ENCODE measurements at places on chromosomes 5 and 9.

DNA sequence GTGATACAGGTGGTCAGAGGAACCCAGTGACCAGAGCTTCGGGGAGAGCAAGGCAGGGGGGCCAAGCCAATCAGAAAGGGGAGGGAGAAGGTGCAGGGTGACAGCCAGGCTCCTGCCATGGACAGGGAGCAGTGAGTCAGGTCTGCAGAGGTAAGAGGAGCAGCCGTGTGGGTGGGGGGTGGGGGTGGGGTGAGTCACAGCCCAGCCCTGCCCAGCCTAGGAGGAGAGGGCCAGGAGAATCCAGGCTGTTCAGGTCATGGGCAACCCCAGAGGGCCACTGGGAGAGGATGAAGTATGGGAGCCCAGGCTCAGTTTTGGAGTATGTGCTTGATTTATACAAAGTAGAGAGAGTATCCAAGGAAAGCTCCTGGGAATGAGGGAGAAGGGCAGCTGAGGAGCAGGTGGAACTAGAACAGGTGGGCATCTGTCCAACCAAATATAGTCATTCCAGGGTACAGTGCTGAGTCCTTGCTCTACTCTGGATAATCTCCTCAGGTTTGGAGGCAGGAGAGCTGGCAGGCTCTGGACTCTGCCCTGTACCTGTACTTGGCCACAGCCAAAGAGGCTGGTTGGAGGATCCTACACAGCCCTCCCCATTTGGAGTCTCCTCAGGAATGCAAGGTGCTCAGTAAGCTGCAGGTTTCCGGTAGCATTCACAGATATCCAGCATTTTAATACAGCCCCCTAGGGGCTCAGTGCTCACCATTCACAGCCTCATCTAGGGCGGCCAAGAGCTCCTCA, 1.6 kb downstream of the HBEGF start:
- DNase-seq: no peak

DNA sequence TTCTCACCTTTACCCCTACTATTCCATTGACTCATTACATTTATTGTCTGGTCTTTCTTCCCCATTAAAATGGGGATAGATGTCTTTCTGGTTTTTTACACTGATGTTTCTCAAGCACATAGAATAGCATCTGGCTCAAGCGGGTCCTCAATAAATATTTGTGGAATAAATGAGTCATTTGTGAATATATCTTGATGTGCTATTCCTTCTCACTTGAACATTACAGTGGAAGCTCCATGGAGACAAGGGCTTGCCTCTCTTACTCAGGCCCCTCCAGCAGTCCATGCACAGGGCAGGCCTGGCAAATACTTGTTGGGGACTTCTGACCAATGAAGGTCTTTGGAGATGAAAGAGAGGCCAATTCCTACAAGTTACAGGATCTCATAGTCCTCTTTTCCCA, 151.7 kb upstream of the TAS2R1 start:
- no peak for DNase-seq

DNA sequence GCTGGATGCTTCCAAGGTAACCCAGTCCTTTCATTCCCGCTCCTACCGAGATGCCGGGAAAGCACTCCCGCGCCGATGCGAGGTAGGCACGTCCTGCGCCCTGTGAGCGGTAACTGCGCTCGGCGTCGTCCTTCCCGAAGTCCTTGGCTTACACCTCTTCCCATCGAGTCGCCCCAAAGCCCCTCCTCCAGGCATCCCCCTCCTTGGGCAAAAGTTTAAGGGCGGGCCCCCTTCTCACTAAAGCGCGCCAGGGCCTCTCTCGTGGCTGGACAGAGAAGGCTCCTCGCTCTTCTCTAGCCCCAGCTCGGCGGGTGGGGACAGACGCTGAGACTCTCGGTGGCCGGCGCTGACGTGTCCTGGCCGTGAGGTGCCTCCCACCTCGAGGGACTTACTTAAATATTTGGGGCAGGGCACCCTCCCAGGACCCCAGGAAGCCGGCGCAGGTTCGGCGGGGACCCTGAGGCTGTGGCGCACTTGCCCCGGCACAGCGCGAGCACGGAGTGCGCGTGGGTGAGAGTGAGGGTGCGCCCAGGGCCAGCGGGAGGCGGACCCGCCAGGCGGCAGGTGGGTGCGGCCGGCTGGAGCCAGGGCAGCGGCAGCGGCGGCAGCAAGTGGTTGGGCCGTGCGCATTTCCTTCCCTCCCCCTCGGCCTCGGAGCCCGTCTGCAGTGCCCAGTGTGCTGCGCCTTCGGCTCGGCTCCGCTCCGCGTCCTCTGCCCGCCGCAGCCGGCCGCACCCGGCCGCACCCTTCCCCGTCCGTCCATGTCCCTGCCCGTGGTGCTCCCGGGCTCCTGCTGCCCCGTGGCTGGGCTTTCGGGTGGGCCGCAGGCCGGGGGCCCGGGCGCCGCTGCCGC, at the start of gene ENTREP1:
ENTREP1 (plus strand) TSS at position 667 of the 853 bp plus-strand sequence; CDS start at position 762, 95 bp downstream.
- DNase-seq: no peak

DNA sequence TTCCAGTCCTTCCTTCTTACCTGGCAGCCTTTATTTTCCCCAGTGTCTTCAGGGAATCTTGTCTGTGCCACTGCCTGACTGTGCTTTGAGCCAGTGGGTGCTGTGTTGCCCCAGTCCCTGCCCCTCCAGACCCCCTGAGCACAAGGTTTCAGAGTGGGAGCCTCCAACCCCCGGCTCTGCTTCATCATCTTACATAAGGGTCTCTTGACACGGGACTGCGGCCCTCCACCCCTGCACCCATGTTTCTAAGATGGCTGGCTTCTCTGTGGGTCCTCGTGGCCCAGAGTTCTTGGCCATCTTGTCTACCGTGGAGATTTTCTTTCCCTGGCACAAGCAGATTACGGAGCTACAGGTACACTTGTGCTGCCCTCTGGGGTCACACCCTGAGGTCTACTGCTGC, 194.1 kb downstream of the CACNA1B start:
- DNase-seq: no peak

DNA sequence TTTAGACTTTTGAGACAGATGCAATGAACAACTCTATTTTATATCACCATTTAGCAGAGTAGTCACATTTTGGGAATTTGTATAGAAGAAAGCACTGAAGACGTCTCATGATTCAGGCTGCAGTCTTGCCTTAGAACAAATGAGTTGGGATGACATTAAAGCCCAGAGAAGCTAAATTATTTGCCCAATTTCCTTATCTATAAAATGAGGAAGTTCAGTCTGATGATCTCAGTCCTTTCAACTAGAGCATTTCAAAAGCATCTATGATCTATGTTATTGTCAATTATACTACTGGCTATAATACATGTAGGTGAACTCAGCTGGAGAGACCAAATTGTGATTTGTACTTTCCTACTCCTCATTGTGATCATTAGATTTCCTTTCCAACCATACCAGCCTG, 154.1 kb downstream of the OSTF1 start:
- DNase-seq: peak; percentile 43

- DNase-seq: peak; percentile 84
Measured at GRCh38 chr5:56070851-56071465, 76.2 kb upstream of the IL6ST start.

DNA sequence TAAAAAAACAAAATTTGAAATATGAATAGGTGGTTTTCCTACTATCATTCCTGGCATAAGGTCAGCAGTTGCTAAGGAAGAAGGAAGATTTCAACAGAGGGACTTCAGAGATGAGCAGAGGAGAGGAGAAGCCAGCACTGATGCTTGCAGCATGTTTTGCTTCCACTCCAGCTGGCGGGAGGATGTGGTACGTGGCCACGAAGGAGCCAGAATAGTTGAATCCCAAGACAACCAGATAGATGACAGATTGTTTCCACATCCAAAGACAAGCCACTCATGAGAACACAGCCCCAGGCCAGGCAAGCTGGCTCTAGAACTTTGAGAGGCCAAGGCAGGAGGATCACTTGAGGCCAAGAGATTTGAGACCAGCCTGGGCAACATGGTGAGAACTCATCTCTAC, 15.1 kb downstream of the TIMD4 start:
- peak; percentile 36 for DNase-seq

- no peak for DNase-seq
Measured at GRCh38 chr5:172145870-172146747, 41.9 kb downstream of the STK10 start.

DNA sequence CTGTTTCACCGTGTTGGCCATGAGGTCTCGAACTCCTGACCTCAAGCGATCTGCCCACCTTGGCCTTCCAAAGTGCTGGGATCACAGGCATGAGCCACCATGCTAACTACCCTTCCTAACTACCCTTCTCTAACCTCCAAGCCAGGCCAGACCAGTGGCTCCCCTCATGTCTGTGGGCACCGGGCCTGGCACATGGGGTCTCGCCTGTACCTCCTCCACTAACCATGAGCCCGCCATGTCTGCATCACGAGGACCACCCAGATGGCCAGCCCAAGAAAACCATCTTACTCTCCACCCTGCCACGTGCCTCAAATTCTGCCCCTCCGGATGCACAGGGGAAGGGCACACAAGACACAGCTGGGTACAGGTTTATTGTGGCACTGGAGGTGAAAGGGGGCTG, 9.6 kb upstream of the DBN1 start:
- no peak for DNase-seq

DNA sequence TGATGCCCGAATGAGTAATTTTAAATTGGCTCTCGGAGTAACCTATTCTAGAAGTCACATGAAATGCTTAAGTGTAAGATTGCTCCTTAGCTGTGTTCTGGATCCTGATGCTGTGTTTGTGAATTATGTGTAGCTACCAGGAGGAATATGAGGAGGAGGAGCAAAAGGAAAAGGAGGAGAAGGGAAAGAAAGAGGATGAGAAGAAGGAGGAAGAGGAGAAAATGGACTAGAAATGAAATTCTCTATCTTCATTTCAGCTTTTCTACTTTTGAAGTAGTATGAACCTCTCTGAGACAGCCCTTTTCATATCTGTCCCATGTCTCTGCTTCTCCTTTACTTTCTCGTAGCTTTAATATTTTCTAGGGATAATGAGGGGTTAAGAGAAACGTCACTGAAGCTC, 119.4 kb upstream of the ACTBL2 start:
- DNase-seq: no peak

DNA sequence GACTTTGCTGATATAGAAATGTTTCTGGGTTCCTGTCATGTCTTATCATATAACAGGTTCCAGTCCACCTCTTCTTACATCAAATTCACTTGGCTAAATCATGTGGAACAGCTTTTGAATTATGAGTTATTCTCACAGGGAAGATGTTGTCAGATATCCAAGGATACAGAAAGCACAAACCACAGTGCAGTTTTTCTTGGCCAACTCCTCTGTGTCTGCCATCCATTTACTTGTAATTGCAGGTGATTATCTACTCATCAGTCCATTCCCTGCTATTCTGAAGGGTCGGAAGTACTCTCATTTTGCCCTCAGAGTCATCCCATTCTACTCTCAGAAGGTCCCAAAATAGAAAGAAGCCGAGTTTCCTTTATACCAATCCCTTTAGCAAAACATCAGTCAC, 10.0 kb downstream of the MARCHF11 start:
- DNase-seq: no peak

DNA sequence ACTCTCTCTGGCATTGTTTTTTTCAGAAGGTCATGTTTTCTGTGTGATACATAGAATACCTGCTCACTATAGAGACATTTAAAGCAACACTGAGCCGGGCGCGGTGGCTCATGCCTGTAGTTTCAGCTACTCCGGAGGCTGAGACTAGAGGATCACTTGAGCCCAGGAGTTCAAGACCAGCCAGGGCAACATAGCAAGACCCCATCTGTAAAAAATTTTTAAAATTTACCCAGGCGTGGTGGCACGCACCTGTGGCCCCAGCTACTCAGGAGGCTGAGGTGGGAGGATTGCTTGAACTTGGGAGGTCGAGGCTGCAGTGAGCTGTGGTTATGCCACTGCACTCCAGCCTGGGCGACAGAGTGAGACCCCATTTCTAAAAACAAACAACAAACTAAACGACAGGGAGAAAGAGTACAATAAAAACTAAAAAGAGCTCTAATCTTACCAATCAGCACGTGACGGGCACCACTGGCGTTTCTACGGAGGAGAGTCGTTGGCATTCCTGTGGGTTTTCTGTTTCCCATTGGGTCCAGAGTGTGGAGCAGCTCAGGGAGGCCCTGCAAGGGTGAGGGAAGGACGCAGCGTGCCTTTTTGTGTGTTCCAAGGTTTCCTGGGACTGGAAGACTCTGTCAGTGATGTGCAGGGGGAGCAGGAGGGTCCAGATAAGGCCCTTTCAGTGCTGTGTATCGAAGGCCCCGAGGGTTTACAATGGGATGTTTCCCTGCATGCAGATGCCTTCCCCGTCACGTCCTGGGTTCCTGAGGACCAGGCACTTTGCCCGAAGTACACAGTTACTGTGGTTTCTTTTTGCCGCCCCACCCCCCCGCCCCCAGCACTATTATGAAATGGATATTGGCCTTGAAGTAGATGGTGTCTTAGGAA, 7.2 kb upstream of the RNU6ATAC start:
- DNase-seq: no peak

GRCh38 chr5:17761326-17761725, 127.1 kb downstream of the TAF11L14 start:
- DNase-seq: no peak

DNA sequence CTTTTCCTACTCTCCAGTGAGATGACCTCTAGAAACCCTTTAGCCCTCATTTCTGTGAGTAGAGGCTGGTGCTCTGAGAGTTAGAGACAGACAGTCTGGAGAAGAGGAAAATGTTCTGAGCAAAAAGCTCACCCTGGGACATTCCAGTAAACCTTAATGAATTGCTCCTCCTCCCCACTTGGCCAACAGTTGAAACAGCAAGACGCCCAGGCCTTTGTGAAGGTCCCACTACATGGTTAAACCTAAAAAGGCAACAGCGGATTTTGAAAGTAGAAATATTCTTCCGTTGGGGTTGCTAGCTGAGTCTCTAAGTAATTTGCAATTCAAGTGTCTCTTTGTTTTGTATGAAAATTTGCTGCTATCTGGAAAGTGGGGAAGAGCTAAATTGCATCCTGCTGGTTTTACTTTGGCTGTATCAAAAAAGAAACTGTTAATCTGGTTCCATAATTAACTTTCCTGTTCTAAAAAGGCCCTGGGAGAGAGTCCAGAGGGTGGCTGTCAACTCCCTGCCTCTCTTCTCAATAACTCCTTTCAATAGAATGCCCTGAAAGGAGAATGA, 63.8 kb downstream of the ATP10B start:
- DNase-seq: no peak

DNA sequence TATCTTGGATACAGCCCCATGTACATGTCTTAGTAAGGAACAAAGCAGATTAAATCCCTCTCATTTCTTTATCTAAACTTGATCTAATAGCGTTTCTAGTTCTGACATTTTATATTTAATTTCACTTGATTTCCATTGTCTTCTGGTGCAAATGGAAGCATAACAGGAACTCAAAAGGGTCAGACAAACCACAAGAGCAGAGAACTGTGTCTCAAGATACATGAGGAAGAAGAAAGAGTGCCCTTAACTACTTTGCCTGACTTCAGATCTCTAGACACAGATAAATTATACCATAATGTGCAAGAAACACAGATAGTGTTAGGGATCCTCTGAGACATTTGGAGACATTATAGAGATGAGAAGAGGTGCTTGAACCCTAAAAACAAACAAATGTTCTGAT, 20.7 kb upstream of the STX17 start:
- DNase-seq: peak; percentile 49

GRCh38 chr9:112535811-112536210, 49.2 kb downstream of the KIAA1958 start:
- DNase-seq: no peak

Measured in MV-4-11 (cell line).